ENCODE measurements at places on chromosomes 6 and 20.

DNA sequence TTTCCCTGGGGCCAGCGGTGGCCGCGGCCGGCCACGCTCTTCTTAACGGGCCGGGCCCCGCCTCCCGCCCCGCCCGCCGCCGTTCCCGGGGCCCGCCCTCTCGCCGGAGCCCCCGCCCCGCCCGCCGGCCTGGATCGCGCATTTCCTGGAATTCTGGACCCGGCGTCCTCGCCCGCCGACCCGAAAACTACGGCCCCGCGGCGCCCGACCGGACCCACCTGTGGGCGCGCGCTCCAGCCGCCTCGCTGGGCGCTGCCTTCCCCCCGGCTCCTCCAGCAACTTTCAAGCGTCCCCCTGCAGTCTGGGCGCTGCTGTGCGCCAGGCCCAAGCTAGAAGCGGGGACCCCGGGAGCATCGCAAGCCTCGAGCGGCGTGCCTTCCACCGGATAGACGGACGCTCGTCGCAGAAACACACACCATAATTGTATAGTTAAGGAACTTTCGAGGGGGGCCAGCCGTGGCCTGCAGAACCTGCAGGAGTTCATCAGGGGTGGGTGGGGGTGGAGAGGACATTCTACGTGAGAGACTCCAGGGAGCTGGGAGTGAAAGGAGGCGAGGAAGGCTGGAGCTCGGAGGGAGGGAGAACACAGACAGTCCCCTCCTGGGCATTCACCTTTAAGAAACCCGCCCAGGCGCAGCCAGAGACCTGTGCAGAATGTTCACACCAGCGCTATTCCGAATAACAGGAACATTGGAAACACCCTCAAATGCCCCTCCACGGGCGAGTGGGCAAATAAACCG, at the start of gene ADA:
Gene ADA (minus strand): TSS at position 16 of the 740 bp plus-strand sequence. CDS start 92 bp downstream, outside the sequence.
- DNase-seq: peak; percentile 90

DNA sequence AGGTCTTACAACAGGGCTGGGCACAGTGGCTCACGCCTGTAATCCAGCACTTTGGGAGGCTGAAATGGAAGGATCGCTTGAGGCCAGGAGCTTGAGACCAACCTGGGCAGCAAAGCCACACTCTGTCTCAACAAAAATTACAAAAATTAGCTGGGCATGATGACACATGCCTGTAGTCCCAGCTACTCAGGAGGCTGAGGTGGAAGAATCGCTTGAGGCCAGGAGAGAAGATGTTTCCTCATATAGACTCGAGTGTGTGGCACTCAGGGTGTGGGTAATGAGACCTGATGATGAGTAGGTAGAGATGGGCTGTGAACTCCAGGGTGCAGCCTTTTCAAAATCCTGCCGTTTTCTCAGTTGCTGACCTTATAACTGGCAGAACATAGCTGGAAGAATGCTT, 125.3 kb upstream of the FOXO3 start:
- no peak for DNase-seq

DNA sequence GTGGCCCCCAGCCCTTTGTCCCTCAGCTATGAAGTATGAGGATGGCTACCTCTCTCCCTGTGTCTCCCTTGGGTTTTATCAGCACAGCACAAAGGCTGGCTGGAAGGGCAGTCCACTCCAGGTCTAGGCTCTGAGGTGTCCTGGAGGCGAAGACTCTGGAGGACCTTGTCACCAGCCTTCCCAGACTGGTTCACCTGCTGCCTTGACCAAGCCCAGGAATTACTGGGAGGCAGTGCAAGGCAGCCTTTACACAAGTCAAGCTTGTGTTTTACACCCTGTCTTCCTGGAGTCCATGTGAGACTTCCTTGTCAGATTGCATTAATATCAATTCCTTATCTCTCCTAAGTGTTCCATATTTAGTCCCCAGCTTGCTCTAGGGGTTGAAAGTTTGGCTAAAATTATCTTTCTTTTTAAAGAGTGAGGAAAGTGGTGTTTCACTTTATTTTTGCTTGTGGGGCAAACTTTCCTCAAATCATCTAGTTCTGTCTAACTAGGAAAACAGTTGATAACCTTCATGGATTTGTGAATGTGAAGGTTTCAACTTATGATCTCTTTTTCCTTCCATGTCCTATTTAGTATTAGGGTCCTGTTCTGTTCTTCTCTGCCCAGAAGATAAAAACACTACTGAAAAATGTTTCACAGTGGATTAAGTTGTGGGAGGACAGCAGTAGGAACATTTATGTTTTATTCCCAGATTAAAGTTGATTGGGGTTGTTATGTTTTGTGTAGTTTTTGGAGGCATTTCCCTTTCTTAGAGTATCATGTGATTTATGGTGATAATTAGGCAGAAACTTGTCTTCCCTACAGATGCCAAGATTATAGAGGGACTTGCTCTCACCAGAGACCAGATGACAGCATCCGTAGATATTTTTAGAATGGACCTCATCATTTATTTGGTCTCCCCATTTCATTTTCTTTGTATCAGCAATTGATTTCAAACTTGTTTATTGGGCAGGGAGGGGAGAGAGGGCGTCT, 114.8 kb downstream of the FOXO3 start:
- no peak for DNase-seq

GRCh38 chr6:40931931-40932330, 107.1 kb downstream of the UNC5CL start:
- DNase-seq: no peak

DNA sequence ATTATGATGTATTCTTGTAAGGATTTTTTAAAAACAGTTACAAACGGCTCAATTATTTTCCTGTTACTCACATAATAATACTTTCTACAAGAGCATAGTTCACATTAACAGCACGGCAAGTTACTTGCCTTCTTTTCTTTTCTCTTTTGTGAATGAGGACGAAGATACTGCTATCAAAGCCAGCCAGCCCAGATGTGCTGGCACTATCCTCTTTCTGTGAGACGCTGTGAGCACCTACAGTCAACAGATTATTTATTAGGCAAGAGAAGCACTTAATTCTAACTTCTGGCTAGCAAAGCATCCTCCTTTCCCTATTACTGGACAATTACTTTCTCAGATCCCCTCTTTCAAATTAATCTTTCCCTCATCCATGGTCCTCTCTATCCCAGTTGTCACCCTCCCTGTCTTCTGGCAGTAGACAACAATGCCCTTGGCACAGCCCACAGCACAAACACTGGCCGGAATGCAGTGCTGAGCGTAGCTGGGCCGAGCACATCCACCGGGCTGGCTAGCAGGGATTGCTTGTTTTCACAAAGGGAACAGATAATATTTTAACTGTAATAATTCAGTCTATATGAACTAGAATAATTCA, 262.1 kb downstream of the FOXC1 start:
- no peak for DNase-seq

GRCh38 chr20:42111349-42111748, 493.2 kb upstream of the CHD6 start:
- DNase-seq: no peak

DNA sequence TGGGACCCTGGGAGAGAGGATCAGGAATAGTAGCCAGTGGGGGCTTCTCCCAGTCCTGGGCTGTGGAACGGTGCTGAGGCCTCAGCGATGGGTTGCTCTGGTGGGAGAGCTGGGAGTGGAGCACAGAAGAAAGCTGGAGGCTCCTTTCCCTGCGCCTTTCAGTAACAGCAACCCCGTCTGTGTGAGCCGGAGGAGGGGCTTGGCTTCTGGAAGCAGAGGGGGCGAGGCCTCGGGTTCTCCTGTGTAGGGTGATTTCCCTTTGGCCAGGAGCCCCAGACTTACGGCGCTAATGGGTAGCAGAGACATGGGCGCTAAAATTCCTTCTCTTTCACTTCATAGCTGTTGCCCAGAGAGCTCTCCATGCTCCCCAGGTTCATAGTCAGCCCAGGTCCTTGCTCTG, 55.0 kb downstream of the DAAM2 start:
- DNase-seq: no peak

- DNase-seq: peak; percentile 72
Measured at GRCh38 chr6:30814146-30815040, 69.9 kb upstream of the DDR1 start.

DNA sequence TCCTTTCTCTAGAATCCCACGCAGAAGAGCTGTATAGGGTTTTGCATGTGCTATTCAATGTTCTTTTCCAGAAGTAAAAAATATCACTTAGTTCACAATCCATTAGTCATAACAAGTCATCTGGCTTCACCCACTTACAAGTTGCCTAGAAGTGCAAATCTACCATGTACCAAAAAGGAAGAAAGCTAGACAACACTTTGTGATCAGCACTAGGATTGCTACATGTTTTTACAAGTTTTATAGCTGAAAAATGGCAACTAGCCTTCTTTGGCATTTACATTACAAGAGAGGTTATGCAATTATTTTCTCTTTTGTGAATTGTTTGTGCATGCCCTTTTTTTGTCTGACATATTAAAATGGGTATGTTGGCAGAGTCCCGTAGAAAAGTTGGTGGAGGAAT, 85.6 kb upstream of the PTPRK start:
- DNase-seq: no peak

DNA sequence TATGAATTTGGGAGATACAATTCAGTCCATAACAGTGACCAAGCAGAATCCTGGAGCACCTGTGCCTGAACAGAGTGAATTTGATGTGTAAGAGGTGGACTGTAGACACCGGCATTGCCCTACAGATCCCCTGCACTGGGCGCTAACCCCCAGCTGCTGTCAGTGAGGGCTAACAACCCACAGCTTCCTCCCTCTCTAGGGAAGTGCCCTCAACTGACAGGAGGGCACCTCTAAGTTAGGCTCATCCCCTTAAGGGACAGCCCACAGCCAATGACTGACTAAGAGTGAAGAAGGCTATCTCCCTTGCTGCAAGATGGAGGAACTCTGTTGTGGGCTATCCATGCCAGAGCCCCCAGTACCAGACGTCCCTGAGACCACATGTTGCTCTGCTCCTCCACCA, 15.3 kb upstream of the BPIFB1 start:
- no peak for DNase-seq

DNA sequence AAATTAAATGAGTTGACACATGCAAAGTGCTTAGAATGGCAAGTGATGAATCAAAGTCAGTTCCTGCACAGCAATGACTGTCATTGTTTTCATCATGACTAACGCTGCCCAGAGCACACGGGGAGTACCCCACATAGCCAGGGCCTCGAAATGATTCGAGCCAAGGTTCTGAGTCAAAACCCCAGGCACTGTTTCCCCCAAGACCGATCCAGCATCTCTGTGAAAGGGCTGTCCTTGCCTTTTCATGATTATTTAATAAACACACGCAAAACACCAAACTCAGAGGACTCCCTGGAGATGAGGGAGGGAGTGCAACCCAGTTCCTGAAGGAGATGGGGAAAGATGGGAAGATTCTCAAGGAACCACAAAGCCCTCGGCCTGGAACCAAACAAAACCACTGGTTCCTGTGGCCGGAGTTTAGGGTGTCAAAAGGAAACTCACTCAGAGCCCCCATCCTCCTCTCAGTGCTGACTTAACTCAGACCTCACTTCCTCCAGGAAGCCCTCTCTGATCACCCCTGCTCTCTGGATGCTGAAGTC, 3.8 kb downstream of the PREX1 start:
- no peak for DNase-seq

- no peak for DNase-seq
Measured at GRCh38 chr6:116251568-116252384, 2.1 kb downstream of the TSPYL4 start.

GRCh38 chr6:137391061-137391814, 103.0 kb downstream of the OLIG3 start:
- no peak for DNase-seq

DNA sequence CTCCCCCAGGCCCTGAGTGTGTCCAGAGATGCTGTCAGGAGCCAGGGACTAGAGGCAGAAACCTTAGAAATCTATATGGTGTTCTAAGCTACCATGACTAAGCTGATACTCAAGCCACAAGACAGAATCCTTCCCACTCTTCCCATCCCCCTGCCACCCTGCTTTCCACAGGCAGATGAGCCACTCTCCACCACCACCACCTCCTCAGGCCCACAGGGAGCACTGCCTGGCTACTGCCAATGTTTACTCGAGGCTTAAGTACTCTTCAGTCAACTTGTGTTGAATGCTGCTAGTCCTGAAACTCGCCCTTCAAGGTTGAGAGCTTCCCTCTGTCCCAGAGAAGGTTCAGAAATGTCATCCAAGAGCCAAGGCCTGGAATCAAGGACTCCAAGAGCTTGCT, 56.2 kb downstream of the CENPW start:
- no peak for DNase-seq

GRCh38 chr6:163355426-163355991, 59.0 kb upstream of the QKI start:
- peak; percentile 91 for DNase-seq

- DNase-seq: no peak
Measured at GRCh38 chr6:147347882-147348575, 143.8 kb downstream of the STXBP5 start.

- DNase-seq: no peak
Measured at GRCh38 chr6:115539531-115539930, 521.2 kb downstream of the FRK start.

DNA sequence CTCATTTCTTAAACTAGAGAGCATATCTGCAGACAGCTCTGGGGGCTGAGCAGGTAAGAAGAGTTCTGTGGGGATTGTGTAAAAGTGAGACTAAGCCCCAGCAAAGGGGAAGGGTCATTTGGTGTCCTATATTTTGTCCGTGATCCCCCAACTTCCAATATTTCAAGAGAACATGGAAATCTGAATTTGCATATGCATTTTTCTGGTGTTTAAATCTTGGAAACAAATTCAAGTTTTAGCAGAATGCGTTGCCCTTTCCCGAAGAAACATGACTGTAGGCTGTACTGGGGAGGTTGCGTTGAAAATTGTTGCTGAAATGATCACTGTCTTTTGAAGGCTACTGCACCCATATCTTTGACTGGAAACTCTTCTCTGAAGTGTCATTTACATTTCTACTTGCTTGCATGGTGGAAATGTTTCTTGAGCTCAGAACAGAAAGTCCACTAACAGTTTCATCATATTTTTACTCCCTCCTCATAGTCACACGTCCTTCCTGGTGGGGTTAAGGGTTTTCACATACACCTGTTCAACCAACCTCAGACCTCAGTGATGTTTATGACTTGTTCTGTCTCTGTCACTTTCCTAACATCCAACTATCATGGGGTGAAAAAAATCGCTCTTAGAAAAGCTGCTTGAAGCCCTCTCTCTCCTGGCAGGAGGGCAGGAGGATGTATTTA, 140.3 kb downstream of the BCAS1 start:
- no peak for DNase-seq

GRCh38 chr20:9829835-9830234, 9.0 kb downstream of the PAK5 start:
- no peak for DNase-seq

Measured in posterior vena cava (tissue), 2 donors.